ENCODE measurements at places on chromosomes 4 and X. TPM values are rescaled to one million over a fixed set of nuclear protein-coding genes. Genes with fewer than 3 reads are reported as not detected.

- H3K36me3 ChIP-seq, result peaks cover 7% of the 10 kb centered on the region
- H3K27ac ChIP-seq, result no peak overlapping the region
- H3K4me1 ChIP-seq, result peaks cover 5% of the 10 kb centered on the region
- peak overlapping the region; percentile 2 for H3K4me3 ChIP-seq
- H3K27me3 ChIP-seq, result no peaks in the 10 kb centered on the region
- DNase-seq, result no peak
Observed at GRCh38 chrX:48960291-48960690, 2.9 kb upstream of the OTUD5 start.

- H3K36me3 ChIP-seq, result no peaks in the 10 kb centered on the region
- no peak overlapping the region for H3K4me3 ChIP-seq
- H3K27ac ChIP-seq, result no peak overlapping the region
- H3K27me3 ChIP-seq, result peaks cover 9% of the 10 kb centered on the region
Observed at GRCh38 chr4:152023674-152024073, 262.9 kb upstream of the GATB start.

GRCh38 chr4:140103676-140104075 is 50.3 kb downstream of the MAML3 start:
- no peaks in the 10 kb centered on the region for H3K36me3 ChIP-seq
- no peaks in the 10 kb centered on the region for H3K27me3 ChIP-seq
- DNase-seq, result peak; percentile 27

GRCh38 chrX:42708222-42708621 is 69.7 kb downstream of the PPP1R2C start:
- peaks cover 5% of the 10 kb centered on the region for H3K4me1 ChIP-seq
- H3K4me3 ChIP-seq, result no peak overlapping the region
- peaks cover 31% of the 10 kb centered on the region for H3K27me3 ChIP-seq
- peaks cover 6% of the 10 kb centered on the region for H3K36me3 ChIP-seq

DNA sequence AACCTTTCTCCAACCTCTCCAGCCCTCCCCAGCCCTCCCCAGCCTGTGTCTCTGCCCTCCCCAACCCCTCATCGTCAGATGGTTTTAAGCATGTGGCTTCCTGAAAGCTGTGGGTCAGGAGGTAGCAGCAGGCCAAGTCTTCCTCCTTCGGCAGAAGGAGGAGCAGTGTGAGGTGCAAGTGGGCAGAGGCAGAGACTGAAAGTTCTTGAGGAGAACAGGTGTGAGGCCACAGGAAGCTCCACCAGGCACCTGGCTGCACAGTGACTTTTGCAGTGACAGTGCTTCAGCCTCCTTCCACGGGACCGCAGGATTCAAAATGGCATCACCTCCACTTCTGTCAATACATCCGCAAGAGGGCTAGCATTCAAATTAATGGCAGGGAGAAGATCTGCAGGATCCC is 203.9 kb upstream of the LEF1 start:
- no peak overlapping the region for H3K27ac ChIP-seq
- peaks cover 14% of the 10 kb centered on the region for H3K27me3 ChIP-seq
- H3K36me3 ChIP-seq, result no peaks in the 10 kb centered on the region
- H3K4me1 ChIP-seq, result peaks cover 5% of the 10 kb centered on the region

- no peaks in the 10 kb centered on the region for H3K27me3 ChIP-seq
- peaks cover 11% of the 10 kb centered on the region for H3K4me1 ChIP-seq
- H3K27ac ChIP-seq, result no peak overlapping the region
- no peak overlapping the region for H3K4me3 ChIP-seq
Observed at GRCh38 chr4:165461159-165461821, 82.5 kb downstream of the CPE start.

GRCh38 chr4:118825799-118826198 is 10.1 kb downstream of the SEC24D start:
- no peaks in the 10 kb centered on the region for H3K27me3 ChIP-seq
- H3K4me3 ChIP-seq, result no peak overlapping the region
- peak overlapping the region; percentile 39 for H3K27ac ChIP-seq
- H3K36me3 ChIP-seq, result peaks cover 53% of the 10 kb centered on the region
- DNase-seq, result no peak
- H3K4me1 ChIP-seq, result peaks cover 46% of the 10 kb centered on the region

DNA sequence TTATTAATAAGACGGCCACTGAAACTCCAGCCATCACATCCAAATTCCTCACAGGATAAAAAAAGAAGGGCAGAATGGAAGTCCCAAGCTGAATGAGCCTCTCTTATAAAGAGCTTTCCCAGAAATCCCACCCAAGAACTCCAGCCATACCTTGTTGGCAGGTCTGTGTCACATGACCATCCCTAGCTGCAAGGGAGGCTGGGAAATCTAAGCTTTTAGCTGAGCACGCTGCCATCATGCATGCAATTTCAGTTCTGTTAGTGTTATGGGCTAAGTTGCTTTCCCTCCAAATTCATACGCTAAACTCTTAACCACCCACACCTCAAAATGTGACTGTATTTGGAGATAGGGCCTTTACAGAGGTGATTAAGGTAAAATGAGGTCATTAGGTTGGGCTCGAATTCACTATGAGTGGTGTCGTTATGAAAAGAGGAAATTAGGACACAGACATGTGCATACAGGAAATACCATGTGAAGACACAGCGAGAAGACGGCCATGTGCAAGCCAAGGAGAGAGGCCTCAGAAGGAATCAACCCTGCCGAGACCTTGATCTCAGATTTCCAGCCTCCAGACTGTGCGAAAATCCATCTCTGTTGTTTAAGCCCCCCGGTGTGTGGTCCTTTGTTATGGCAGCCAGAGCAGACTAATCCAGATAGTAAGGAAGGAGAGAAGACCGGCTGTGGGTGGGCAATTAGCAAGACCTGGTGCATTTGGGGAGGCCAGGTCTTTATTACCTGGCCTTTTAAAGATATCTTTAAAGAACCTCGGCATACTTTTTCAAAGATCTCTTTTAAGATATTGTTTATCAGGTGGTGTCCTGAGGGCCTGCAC is 317.6 kb downstream of the BCOR start:
- no peak overlapping the region for H3K4me3 ChIP-seq
- H3K4me1 ChIP-seq, result no peaks in the 10 kb centered on the region
- no peak for DNase-seq
- peaks cover 28% of the 10 kb centered on the region for H3K27me3 ChIP-seq
- no peaks in the 10 kb centered on the region for H3K36me3 ChIP-seq
- H3K27ac ChIP-seq, result no peak overlapping the region

DNA sequence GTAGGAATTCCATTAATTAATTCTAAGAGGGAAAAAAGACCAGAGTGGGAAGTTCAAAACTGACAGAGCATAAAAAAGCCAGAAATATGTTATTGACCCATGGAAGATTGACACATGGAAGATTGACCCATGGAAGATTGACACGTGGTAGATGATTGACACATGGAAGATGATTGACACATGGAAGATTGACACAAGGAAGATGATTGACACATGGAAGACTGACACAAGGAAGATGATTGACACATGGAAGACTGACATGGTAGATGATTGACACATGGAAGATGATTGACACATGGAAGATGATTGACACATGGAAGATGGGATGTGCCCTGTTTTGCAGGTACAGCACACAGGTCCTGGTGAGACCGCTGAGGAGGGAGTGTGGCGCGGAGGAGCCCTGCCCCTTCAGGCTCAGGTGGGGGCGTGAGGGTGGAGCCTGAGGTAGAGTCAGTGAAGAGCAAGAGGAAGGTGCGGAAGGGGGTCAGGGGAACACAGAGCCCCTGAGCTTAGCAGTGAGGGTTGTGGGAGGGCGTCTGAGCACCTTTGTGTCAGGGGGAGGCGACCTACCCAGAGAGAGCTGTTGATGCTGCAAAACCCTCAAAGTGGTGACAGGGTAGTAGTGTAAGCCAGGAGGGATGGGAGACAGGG is 15.8 kb upstream of the PDE6B start:
- no peak overlapping the region for H3K27ac ChIP-seq
- peaks cover 24% of the 10 kb centered on the region for H3K27me3 ChIP-seq
- peaks cover 6% of the 10 kb centered on the region for H3K36me3 ChIP-seq
- no peak overlapping the region for H3K4me3 ChIP-seq

GRCh38 chr4:189858435-189858834 is 82.2 kb upstream of the FRG1 start:
- DNase-seq, result no peak
- no peaks in the 10 kb centered on the region for H3K4me1 ChIP-seq
- no peak overlapping the region for H3K4me3 ChIP-seq
- H3K36me3 ChIP-seq, result no peaks in the 10 kb centered on the region

DNA sequence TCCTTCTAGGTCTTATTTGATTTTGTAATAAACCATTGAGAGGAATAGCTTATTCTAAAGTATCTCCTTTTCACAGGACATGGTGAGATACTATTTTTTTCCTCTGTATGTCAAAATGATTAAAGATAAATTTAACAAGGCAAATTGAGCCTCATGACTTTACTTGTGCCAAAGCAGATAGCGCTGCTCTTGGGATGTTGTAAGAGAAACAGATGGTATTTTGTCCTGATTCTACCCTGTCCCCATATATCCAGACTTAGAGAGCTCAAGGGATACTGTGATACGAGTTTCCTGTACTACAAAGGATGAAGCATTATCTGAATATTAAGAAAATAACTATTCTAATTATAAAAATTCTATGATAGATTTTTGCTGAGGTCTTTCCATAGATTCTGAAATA is 34.0 kb downstream of the EMCN start:
- DNase-seq, result no peak
- H3K4me3 ChIP-seq, result no peak overlapping the region
- H3K27me3 ChIP-seq, result no peaks in the 10 kb centered on the region
- no peak overlapping the region for H3K27ac ChIP-seq
- H3K36me3 ChIP-seq, result no peaks in the 10 kb centered on the region
- H3K4me1 ChIP-seq, result no peaks in the 10 kb centered on the region

DNA sequence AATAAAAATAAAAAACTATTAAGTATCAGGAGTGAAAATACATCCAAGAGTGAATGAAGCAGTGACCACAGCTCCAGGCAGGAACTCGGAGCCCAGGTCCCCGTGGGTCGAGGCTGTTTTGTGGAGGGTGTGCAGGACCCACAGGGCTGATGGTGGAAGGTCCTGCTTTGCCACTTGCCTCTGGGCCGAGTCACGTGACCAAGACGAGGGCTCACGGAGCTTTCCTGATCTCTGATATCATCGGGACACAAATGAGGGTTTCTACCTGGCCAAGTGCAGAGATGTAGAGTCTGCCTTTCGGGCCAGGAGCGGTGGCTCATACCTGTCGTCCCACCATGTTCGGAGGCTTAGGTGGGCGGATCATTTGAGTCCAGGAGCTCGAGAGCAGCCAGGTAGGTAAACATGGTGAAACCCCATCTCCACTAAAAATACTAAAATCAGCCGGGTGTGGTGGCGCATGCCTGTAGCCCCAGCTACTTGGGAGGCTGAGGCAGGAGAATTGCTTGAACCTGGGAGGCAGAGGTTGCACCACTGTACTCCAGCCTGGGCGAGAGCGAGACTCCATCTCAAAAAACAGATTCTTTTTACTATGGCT is 7.2 kb downstream of the SLC25A6 start:
- no peak overlapping the region for H3K27ac ChIP-seq
- no peaks in the 10 kb centered on the region for H3K27me3 ChIP-seq
- DNase-seq, result no peak
- no peak overlapping the region for H3K4me3 ChIP-seq

- H3K36me3 ChIP-seq, result no peaks in the 10 kb centered on the region
- peaks cover 42% of the 10 kb centered on the region for H3K27me3 ChIP-seq
- H3K4me3 ChIP-seq, result no peak overlapping the region
- DNase-seq, result no peak
Observed at GRCh38 chrX:2863646-2864045, 34.9 kb downstream of the GYG2 start.

- no peaks in the 10 kb centered on the region for H3K27me3 ChIP-seq
- no peak for DNase-seq
- no peaks in the 10 kb centered on the region for H3K36me3 ChIP-seq
- no peak overlapping the region for H3K4me3 ChIP-seq
- no peak overlapping the region for H3K27ac ChIP-seq
- peaks cover 7% of the 10 kb centered on the region for H3K4me1 ChIP-seq
Observed at GRCh38 chr4:89270792-89271191, 36.8 kb downstream of the GPRIN3 start.

DNA sequence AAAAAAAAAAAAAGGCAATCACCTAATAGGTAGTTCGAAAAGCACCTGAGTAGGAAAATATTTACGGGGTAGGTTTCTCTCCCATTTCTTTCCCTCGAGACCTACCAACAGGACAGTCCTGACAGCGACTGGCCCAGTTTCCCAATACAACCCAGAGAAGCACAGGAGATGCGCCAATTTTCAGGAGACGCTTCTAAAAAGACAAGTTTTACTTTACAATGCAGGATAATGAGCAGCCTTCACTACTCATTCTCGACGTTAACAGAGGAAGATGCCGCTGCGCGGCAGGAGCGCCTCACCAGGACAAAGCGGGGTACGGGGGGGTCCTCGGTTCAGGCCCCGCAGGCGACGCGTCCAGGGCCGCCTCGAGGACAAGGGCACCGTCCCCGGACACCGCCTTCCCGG is 708 bp downstream of the BCLAF3 start:
- peaks cover 21% of the 10 kb centered on the region for H3K27me3 ChIP-seq
- H3K27ac ChIP-seq, result no peak overlapping the region
- peaks cover 7% of the 10 kb centered on the region for H3K4me1 ChIP-seq
- no peaks in the 10 kb centered on the region for H3K36me3 ChIP-seq

- H3K27me3 ChIP-seq, result no peaks in the 10 kb centered on the region
- H3K36me3 ChIP-seq, result peaks cover 63% of the 10 kb centered on the region
- H3K4me3 ChIP-seq, result no peak overlapping the region
- DNase-seq, result no peak
Observed at GRCh38 chr4:2891294-2891693, 47.6 kb downstream of the ADD1 start.

DNA sequence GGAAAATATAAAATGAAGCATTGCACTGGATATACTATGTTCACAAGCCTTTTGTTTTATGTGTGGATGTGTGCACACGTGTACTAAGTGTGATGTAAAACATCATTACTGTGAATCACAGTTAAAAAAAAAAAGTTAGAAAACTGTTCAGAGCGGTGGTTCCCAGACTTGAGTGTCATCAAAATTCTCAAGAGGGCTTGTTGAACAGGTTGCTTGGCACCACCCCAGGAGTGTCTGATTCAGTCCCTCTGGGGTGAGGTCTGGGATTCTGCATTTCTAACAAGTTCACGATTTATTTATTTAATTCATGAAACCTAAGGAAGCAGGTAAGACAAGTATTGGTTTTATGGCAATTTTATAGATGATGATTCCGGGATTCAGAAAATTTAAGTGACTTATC is 1.8 kb downstream of the CENPU start:
- H3K36me3 ChIP-seq, result peaks cover 6% of the 10 kb centered on the region
- H3K4me3 ChIP-seq, result peak overlapping the region; percentile 87
- H3K4me1 ChIP-seq, result peaks cover 32% of the 10 kb centered on the region
- peak overlapping the region; percentile 73 for H3K27ac ChIP-seq

GRCh38 chrX:43813898-43814297 is 68.4 kb downstream of the MAOB start:
- peak; percentile 47 for DNase-seq
- H3K36me3 ChIP-seq, result no peaks in the 10 kb centered on the region

GRCh38 chr4:88830598-88830997 is 133.0 kb upstream of the NAP1L5 start:
- H3K27me3 ChIP-seq, result no peaks in the 10 kb centered on the region
- no peaks in the 10 kb centered on the region for H3K36me3 ChIP-seq
- no peak overlapping the region for H3K4me3 ChIP-seq
- H3K4me1 ChIP-seq, result no peaks in the 10 kb centered on the region
- no peak overlapping the region for H3K27ac ChIP-seq
- DNase-seq, result no peak

The COX7B2 gene
- total RNA-seq, result not detected

The CLCN4 gene
- total RNA-seq, result 9.3 TPM

The FOXR2 gene
- total RNA-seq, result not detected

The ANXA10 gene
- total RNA-seq, result not detected

The CCNB3 gene
- 0.68 TPM for total RNA-seq

The PRAF2 gene
- total RNA-seq, result 34.5 TPM

The ATP5ME gene
- total RNA-seq, result 355 TPM

The POU3F4 gene
- not detected for total RNA-seq

The NEUROG2 gene
- total RNA-seq, result not detected

The LGI2 gene
- not detected for total RNA-seq

The TAF7L gene
- not detected for total RNA-seq

The FAM184B gene
- total RNA-seq, result not detected

The GNRHR gene
- total RNA-seq, result not detected

The SLC10A4 gene
- total RNA-seq, result not detected
